ENCODE measurements at places on chromosomes 11 and 22. TPM values are rescaled to one million over a fixed set of nuclear protein-coding genes. Genes with fewer than 3 reads are reported as not detected.
A peak's percentile ranks its signal among the peaks of the same experiment; 100 is the strongest.

- H3K27me3 ChIP-seq: peaks cover 29% of the 10 kb centered on the region
- no peaks in the 10 kb centered on the region for H3K36me3 ChIP-seq
- no peak overlapping the region for H3K27ac ChIP-seq
- no peak overlapping the region for H3K4me3 ChIP-seq
Observed at GRCh38 chr22:43427296-43428004, 15.6 kb downstream of the MPPED1 start.

- no peak for DNase-seq
- no peak overlapping the region for H3K27ac ChIP-seq
- peaks cover 4% of the 10 kb centered on the region for H3K36me3 ChIP-seq
- no peak overlapping the region for H3K4me3 ChIP-seq
- H3K27me3 ChIP-seq: no peaks in the 10 kb centered on the region
Observed at GRCh38 chr11:47154616-47155570, 21.8 kb downstream of the ARFGAP2 start.

DNA sequence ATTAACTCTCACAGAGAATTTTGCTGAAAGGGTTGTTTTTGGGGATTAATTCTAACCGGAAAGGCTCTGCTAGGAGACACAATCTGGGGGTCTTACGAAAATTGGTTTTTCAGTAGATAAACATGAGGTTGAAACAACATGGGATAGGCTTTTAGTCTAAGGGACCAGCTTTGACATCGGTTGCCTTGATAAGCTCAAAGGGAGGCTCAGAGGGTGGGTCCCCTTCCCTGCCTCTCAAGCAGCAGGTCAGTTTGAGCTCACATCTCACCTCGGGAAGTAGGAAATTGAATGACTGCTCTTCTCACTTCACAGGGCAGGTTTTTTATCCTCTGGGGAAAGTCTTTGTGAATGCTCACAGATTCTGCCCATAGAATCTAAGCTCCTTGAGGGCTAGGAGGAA is 70.2 kb upstream of the KIRREL3 start:
- DNase-seq: no peak
- no peak overlapping the region for H3K4me3 ChIP-seq
- peaks cover 9% of the 10 kb centered on the region for H3K27me3 ChIP-seq
- H3K36me3 ChIP-seq: no peaks in the 10 kb centered on the region

DNA sequence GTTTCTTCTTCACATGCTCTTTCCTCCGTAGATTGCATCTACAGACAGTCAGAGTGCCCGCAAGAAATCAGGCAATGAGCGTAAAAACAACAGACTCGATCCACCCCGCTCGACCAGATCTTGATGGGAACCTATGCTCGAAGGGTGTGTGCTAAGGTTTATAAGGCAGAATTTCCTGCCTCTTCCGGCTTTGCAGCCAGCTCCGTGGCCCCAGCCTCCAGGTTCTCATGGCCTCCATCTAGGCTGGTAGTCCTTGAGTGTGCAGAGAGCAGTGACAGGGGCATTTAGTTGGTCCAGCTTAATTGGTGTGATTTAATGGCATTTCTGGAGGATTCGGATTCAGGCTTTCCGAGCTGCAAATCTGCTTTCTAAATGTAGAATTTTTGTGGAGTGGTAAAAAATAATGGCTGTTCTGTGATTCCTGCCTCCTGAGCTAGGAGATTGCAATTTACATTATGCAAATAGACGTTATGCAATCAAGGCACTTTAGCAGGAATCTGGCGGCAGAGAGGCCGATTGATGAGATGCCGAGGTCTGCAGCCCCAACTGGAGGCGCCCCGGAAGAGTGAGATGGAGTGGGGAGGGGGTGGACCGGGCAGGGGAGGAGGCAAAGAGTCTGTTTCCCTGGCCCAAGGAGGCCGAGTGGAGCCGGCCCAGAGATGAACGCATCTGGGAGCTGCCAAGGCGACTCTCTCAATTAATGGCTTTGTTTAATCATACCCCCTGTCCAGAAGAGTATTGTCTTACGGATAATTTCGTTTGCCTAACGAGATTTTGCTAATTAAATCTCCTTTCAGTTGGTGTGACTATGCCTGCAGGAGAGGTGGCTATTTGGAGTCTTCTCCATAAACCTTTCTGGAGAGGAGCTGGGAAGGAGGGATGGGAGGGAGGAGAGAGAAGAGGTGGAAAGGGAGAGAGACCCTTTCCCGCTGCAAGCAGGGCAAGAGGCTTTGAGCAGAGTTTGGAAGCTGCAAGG is 75.3 kb downstream of the PKNOX2 start:
- no peak overlapping the region for H3K27ac ChIP-seq
- DNase-seq: no peak
- peaks cover 18% of the 10 kb centered on the region for H3K36me3 ChIP-seq
- peaks cover 17% of the 10 kb centered on the region for H3K4me1 ChIP-seq

DNA sequence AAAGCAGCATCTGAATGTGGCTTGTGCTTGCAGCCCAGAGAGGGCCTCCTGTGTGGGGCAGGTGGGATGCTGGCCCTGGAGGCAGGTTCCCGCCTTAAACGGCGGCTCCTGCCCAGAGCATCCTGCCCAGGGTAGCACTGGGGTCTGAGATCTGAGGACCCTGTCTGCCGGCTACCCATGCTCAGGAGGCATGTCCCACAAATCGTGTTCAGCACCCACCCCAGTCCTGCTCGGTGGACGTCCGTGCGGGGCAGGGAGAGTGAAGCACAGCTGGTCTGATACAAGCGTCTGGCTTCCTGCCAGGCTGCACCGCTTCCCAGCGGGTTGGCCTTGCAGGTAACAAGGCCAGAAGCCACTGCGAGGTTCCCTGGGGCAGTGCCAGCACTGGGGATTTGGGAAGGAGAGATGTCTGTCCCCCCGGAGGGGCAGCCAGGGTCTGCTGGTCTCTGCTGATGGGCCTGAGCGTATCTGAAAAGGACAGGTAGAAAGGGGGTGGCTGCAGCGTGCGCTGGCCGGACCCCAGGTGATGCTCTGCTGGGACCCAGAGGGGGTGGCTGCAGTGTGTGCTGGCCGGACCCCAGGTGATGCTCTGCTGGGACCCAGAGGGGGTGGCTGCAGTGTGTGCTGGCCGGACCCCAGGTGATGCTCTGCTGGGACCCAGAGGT is 3.6 kb downstream of the TRABD start:
- H3K4me3 ChIP-seq: no peak overlapping the region
- DNase-seq: no peak
- no peaks in the 10 kb centered on the region for H3K36me3 ChIP-seq
- peaks cover 5% of the 10 kb centered on the region for H3K27me3 ChIP-seq
- peaks cover 3% of the 10 kb centered on the region for H3K4me1 ChIP-seq

DNA sequence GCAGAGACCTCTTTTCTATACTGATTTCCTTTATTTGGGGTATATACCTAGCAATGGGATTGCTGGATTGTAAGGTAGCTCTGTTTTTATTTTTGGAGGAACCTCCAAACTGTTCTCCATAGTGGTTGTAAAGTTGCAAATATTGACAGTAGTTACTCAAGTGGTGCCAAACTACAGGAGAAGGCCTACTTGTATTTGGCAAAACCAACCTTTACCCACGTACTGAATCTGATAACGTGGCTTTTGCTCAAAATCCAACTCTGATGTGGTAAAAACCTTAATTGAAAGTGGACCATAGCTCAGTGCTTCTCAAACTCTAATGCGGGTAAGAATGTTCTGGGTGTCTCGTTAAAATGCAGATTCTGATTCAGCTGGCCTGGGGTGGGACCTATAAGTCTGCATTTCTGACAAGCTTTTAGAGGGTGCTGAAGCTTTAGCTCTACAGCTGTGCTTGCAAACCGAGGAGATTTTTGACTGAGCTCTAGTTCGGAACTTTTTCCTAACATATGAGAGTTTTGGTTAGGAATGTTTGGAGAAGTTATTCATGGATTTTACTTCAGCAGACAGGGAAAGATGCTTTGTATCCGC is 69.8 kb downstream of the PACS1 start:
- peaks cover 1% of the 10 kb centered on the region for H3K36me3 ChIP-seq
- H3K4me3 ChIP-seq: no peak overlapping the region
- H3K4me1 ChIP-seq: peaks cover 33% of the 10 kb centered on the region
- no peak overlapping the region for H3K27ac ChIP-seq
- H3K27me3 ChIP-seq: no peaks in the 10 kb centered on the region

- peaks cover 10% of the 10 kb centered on the region for H3K36me3 ChIP-seq
- H3K4me3 ChIP-seq: no peak overlapping the region
- H3K27ac ChIP-seq: peak overlapping the region; percentile 13
- no peaks in the 10 kb centered on the region for H3K4me1 ChIP-seq
Observed at GRCh38 chr22:20819471-20819870, 39.1 kb downstream of the PI4KA start.

- peaks cover 7% of the 10 kb centered on the region for H3K27me3 ChIP-seq
- DNase-seq: no peak
Observed at GRCh38 chr11:121889931-121890330, 226.1 kb downstream of the BLID start.

DNA sequence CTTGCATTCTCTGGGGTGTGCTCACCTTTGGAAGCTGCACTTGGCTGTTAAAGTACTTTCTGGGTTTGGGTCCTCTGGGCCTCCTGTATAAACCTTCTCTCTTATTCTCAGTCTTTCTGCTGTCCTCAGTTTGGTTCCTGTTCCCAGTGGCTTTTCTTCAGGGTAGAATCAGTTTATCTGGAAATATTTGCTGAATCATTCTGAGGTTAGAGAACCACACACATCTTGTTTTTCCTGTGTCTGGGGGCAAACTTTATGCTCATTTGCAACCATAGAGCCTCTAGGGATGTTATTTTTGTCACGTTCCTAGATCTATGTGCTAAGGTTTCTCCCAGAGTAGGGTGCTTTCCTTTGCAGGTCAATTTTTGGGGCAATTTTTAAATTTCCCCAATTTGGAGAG is 224.3 kb upstream of the C11orf87 start:
- no peaks in the 10 kb centered on the region for H3K27me3 ChIP-seq
- H3K27ac ChIP-seq: no peak overlapping the region
- H3K4me3 ChIP-seq: no peak overlapping the region

DNA sequence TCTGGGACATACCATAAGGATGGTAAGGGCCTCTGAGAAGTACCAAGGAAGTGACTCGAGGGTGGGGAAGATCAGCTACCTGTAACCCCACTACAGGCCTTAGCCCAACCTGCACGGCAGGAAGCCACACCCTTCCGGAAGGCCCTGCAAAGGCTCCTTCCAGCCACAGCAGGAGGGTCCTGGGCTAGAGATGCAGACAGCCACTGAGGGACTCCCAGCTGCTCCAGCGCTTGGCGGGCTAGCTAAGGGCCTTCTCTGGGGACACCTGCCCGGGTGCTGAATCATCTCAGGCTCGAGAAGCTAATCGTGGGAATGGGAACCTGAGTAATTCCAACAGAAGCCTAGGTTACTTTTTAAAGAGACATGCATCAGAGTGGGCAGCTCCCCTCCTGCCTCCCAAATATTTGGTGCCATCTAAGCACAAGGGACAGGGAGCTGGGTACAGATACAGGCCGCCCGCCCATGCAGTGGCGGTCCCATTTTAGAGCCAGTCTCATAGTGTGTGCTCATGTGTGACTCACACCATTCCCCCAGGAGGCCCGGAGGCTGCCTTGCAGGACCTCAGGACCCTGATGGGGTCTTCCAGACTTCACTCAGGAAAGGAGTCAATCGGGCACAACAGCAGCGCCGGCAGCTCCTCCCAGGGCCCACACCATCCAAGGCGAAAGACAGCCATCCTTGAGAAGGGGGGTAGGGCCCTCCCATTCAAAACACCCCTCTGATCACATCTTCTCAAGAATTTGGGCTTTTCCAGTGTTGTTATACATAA is 8.0 kb downstream of the MYH9 start:
- no peak overlapping the region for H3K4me3 ChIP-seq
- H3K27me3 ChIP-seq: no peaks in the 10 kb centered on the region
- H3K27ac ChIP-seq: peak overlapping the region; percentile 10
- peaks cover 11% of the 10 kb centered on the region for H3K36me3 ChIP-seq
- no peak for DNase-seq

ACCSL gene
- total RNA-seq: not detected

ARCN1 gene
- 112 TPM for total RNA-seq

RAB38 gene
- total RNA-seq: 15.6 TPM

KCNE3 gene
- 1.9 TPM for total RNA-seq

SLC22A25 gene
- not detected for total RNA-seq
